Thyroid gland (tissue), 4 donors: ENCODE measurements at places on chromosomes 12 and 14. TPM values are rescaled to one million over a fixed set of nuclear protein-coding genes. Genes with fewer than 3 reads are reported as not detected.
A peak's percentile ranks its signal among the peaks of the same experiment; 100 is the strongest.

The DTX1 gene
- 37.1 TPM for total RNA-seq

The TMPRSS12 gene
- total RNA-seq: 0.45 TPM

The TAMALIN gene
- 15.0 TPM for total RNA-seq

The HOXC4 gene
- total RNA-seq: 0.22 TPM

The SMIM41 gene
- 0.67 TPM for total RNA-seq

The CCND2 gene
- 81.4 TPM for total RNA-seq

The ZNF891 gene
- 5.8 TPM for total RNA-seq

The NINJ2 gene
- total RNA-seq: 1.2 TPM

The CCDC175 gene
- not detected for total RNA-seq

The SUSD6 gene
- total RNA-seq: 46.5 TPM

The AQP6 gene
- total RNA-seq: not detected

The NFYB gene
- 27.7 TPM for total RNA-seq

The PDZRN4 gene
- 0.78 TPM for total RNA-seq

The CISTR gene
- not detected for total RNA-seq

The XRCC3 gene
- total RNA-seq: 9.9 TPM

The TEX52 gene
- not detected for total RNA-seq

The BICDL1 gene
- 81.8 TPM for total RNA-seq

The MYF6 gene
- not detected for total RNA-seq

The PA2G4 gene
- 127 TPM for total RNA-seq

GRCh38 chr12:52585946-52586345 lies 12.3 kb upstream of the KRT74 start:
- no peak for DNase-seq

GRCh38 chr12:16325426-16325825 lies 22.0 kb upstream of the MGST1 start:
- DNase-seq: no peak

- DNase-seq: no peak
Observed at GRCh38 chr14:76376878-76377734, 1.2 kb downstream of the ESRRB start.

DNA sequence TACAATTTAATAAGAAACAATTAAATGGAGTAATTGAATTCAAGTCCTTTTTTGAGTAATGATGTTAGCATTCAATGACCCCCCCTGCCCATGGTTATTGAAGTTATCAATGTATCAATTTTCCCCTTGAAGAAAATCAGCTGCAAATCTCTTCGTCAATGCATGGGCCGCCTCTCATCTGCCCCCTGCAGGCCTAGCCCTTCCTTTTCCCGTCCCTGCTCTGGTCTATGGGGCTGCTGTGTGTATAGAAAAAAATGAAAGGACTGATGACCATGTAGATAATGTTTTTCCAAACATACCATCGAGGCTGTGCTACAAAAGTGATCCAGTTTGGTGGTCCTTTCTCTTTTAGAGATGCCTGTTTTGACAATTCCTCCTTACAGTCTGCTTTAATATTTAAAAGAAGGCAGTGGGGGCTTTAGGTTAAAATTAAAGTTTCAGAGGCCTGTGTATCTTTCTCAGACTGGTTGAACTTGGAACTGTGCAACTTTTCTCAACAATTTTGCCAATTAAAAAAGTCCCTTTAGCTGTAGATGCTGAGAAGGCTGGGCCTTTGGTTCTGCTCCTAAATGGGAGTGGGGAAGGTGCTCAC lies 98.4 kb downstream of the APAF1 start:
- no peak for DNase-seq

GRCh38 chr14:29264865-29265264 lies 498.3 kb downstream of the FOXG1 start:
- DNase-seq: no peak

- DNase-seq: no peak
Observed at GRCh38 chr12:6955108-6956020, 4.2 kb downstream of the PTPN6 start.

DNA sequence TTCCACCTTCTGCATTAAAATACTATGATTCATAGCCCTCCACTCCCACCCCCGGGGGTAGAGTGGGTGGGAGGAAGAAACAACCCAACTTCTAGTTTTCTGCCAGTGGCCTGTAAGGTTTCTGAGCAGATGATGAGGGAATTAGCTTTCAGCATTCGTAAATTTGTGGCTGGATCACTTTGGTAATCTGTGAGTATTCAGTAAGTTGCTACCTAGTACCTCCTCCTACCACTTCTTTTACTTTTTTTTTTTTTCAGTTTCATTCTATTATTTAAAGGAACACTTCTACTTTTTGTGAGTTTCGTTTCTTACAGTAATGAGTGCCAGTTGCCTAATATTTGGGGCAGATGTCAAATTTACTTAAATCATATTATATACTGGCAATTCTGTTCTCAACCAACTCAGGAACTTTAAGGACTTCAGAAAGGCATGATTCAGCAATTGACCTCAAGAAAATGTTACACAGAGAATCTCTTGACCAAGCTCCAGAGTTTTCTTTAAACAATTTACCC lies 42.4 kb upstream of the EMP1 start:
- no peak for DNase-seq

DNA sequence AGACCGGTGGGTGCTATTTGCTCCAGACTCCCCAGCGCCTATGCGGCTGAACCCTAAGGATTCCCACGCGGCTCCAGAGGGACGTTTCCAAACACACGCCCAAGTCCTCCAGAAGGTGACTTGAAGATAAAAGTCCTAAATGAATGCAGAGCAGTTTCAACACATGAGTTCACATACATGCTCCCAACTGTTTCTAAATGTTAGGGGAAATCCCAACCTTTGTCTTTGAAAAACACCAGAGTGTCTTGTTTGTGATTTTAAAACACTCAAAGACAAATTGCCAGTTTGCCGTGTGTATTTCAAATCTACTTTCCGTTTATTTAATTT lies 252.9 kb upstream of the SFSWAP start:
- no peak for DNase-seq

DNA sequence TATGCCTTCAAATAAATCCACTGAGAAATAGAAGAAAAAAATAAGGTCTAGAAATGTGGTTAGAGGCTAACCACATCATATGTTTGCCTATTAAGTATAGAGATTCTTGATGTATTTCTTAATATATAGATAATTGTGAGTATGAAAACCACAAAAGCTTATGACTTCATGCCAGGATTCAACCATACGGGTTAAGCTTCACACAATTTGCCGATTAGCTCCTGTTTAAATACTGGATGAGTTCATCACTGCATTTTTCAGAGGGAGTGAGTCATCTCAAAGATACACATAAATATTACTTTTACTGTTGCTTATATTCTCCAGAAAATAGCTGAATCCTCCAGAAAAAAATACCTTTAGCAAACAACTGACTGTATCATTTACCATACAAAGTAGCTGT lies 79.6 kb downstream of the RPL10L start:
- DNase-seq: no peak

DNA sequence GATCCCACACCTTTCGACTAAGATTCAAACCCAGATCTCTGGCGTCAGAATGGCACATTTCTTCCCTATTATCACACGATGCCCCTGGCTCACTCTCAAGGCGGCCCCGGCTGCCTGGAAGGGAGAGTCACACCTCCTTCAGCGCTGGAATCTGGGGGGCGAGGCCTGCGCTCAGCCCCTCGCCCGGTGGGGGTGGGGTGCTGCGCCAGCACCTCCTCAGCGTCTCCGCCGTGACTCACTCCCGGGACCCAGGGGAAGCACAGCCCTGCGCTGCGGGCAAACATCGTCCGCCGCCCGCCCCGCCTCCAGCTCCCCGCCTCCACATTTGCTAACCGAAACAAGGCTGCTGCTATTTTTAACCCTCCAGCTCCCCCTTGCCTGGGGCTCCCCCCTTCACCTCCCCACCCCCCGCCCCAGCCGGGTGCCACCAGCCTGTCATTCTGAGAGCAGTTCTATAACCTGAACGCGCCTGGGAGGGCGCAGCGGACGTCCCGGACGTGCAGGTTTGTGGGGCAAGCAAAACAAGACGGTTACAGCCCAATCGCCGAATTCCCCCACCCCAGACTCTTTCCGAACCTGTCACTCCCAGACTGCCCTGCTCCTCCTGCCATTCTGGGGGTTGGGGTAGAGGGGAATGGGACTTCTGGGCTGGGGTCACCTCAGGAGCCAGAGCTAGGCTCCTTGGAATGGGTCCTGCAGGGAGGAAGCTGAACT lies 6.7 kb downstream of the HDAC7 start:
- peak; percentile 93 for DNase-seq

DNA sequence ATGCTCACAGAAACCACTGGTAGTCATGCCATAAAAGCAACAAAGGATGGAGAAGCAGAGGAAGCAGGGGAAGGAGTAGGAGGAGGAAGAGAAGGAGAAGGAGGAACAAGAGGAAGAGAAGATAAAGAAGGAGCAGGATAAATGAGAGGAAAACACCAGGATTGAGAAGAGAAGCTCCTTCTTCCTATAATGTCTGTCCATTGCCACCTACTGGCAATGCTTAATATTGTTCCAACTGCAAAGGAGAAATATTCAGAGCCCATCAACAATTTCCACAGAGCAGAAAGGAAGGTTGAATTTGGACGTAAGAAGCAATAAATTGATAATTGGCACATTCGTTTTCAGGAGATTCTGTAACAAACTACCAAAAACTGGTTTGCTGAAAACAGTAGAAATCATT lies 898.4 kb downstream of the SLC16A7 start:
- no peak for DNase-seq

GRCh38 chr12:632102-632696 lies 31.0 kb downstream of the NINJ2 start:
- peak; percentile 57 for DNase-seq

DNA sequence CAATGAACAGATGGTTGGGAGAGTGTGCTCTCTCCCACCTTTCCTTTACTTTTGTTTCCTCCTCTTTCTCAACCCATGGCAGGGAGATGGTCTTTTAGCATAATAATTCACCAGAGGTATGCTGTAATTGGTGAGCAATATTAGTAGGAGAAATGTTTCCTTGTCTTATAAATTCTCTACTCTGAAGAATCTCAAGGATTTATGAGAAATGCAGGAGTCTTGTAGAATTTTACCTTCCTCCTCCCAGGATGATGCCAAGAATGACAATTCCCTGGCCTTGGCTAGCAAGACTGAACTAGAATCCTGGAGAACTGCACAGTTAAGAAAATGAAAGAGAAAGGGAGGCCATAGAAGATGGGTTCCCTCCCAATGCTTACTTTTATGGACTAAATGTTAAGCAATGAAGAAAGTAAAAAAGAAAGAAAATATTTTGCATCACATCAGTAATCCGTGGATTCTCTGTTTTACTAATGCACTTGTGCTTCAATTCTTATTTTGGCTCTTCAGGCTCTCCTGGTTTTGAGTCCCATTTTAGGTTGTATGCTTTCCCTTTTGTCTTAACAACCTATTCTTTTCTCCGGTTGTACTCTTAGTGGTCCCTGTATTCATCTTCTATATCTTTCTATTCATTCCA lies 192.9 kb upstream of the GARIN6 start:
- DNase-seq: no peak

GRCh38 chr12:15530361-15530760 lies 208.1 kb downstream of the PTPRO start:
- DNase-seq: no peak

GRCh38 chr12:127400221-127400620 lies 866.7 kb upstream of the TMEM132C start:
- no peak for DNase-seq

- DNase-seq: no peak
Observed at GRCh38 chr12:74903522-74903921, 306.1 kb downstream of the KCNC2 start.

GRCh38 chr12:25469368-25469767 lies 83.7 kb downstream of the LMNTD1 start:
- no peak for DNase-seq

DNA sequence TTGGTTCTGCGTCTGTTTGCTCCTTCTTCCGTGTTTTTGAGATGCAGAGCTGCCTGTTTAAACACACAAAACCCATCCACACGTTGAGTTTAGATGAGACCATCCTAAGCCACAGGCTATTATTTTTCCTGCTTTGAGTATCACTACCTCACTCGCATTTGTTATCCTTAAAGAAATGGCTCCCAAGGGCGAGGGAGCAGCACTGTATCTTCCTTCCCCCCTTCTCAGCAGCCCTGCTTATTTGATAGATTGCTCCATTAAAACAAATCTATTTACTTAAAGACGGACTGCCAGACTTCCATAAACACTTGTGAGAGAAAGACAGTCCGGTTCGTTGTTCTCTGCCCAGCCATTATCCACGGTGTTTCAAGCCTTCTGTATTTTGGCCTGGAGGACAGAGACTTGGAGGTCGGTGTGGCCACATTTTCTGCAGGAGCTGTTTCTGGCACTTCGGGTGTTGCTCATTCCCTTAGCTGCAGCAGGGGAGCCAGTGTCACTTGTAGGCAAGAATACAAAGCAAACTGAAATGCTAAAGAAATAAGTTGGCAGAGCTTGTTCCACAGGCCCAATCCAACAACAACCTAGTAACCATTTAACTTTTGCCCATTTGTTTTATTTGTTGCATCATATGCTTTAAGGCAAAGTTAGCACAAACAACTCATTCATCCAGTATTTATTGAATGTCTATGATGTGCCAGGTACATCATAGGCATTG lies 275.4 kb downstream of the TTC6 start:
- no peak for DNase-seq

DNA sequence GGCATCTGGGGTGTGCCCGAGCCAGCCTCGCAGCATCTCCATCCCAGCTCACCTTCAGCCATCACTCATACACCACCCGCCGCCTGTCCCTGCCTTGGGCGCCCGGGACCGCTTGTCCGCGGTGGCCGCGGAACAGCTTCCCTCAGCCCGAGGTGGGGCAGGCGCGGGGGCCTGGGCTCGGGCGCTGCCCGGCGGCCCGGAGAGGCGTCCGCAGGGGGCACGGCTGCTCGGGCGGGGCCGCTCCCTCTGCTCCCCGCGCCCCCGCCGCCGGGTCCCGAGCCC lies 430 bp downstream of the SLC41A2 start:
- no peak for DNase-seq

- peak; percentile 55 for DNase-seq
Observed at GRCh38 chr14:23147676-23148075, 28.6 kb upstream of the CEBPE start.

DNA sequence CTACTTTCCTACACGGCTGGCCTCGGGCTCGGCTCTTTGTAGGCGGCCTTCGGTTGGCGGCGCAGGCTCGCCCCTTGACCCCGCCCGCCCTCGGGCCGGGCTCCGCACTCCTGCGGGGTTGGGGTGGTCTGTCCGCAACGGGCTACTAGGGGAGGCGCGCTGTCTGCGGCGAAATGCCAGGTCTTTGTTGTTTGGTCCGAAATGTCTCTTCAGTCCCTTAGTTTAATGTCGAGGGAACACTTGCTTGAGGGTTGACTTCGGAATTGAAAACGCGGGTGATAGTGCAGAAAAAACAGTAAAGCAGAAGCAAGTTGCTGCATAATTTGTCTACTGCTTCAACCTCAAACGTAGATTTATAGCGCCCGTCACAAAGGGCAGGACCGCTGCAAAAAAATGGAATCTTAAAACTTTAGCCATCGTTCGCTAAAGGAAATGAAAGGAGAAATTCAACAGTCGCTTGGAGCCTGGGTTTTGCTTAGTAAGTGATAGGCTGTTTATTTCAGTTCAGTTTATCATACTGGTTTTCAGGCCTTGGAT lies 390 bp downstream of the JKAMP start:
- no peak for DNase-seq

- DNase-seq: peak; percentile 88
Observed at GRCh38 chr12:75783093-75783877, 248.3 kb downstream of the PHLDA1 start.
